ENCODE measurements at places on chromosomes 13 and 19.

DNA sequence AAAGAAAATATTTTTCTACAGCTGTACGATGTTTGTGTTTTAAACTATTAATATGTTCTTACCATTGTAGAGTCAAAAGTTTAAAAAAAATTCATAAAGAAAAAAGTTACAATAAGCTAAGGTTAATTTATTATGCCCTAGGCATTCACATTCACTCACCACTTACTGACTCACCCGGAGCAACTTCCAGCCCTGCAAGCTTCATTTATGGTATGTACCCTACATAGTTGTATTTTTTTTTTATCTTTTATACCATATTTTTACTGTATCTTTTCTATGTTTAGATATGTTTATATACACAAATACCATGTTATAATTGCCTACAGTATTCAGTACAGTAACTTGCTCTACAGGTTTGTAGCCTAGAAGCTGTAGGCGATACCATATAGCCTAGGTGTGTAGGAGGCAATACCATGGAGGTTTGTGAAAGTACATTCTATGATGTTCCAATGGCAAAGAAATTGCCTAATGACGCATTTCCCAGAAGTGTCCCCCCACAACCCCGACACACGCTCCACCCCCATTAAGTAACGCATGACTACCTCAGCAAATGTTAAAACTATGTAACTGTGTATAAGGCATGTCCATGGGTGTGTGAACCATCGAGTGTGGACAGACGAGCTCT lies 60.4 kb downstream of the SLITRK6 start:
- no peak for DNase-seq

DNA sequence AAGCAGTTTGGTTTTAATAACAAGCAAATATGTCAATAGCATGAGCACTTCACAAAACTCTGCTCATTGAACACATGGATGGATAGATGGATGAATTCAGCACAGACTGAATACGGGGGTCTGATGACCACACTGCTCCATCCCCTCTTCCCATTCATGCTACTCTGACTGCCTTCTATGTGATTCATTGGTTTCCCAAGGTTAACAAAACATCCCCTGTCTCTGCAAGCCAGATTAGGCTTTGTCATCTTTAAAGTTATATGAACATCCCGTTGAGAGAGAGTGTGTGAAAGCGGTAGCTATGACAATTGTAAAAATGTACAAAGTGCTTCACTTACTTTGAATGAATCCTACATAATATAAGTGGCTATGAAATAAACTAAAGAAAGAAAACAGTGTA lies 252.5 kb downstream of the OXGR1 start:
- no peak for DNase-seq

DNA sequence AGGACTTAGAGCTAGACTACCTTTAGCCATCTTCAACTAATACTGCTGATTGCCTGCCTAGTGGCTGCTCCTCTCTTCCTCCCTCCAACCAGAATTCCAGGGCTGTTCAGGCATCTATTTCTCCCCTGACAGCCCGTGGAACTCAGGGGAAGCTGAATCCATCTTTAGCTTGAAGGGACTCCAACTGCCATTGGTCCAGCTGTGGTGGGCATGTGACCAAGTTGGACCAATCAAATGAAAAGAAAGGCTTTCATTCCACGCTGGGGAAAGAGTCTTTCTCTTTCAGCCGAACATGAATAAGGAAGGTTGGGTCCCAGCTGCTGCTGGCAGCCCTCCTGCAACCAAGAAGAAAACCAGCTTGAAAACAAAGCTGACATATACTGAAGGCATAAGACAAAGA lies 168.5 kb upstream of the OBI1 start:
- DNase-seq: no peak

GRCh38 chr13:74644229-74644628 lies 510.0 kb upstream of the KLF12 start:
- DNase-seq: peak; percentile 28

DNA sequence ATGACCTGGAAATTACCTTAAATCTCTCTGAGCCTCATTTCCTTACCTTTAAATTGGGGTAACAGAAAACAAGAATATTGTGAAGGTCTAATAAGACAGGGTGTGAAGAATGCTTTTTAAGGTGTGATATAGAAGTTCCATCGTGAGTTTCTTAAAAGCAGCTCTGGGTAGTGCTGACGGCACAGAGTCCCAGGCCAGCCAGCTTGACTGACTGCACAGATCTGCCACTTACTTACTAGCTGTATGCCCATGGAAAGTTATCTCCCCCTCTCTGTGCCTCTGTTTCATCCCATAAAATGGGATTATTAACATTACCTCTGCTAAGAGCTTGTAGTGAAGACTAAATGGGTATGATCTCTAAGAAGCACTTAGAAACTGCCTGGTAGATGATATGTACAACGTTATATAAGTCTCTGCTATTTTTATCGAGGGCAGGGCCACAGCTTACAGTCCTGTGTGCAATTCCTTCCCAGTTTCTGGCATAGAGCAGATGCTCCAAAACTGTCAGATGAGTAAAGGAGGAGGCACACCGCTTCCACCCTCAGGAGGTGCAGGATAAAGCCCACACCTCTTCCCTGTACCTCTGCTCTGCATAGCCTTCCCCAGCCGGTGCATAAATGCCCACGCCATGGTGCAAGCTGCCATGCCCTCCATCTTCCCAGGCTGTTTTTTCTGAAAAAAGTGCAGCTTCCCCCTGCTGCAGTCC lies 99.6 kb downstream of the MBNL2 start:
- DNase-seq: no peak

All from cardiac fibroblast (primary cell).